Activated CD4-positive, alpha-beta T cell treated with anti-CD3 and anti-CD28 coated beads, Interleukin-2, amount 10 ng/mL, durations not matched to agents 7 days and 5 days (primary cell): ENCODE measurements at places on chromosomes 2 and 18.

DNA sequence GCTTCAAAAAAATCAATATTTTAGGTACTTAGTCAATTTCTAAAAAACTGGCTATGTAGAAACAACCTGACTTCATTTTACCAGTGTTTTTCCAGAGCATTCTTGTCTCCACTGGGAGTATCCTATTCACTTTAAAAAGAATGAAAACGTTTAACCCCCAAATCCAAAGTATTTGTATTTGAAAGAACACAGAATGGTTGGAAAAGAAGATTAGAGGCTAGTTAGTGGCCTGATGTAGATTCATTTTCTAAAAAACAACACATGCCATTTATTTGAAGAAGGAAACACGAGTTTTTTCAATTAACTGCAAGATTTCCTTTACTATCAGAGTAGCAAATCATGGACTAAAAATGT lies 74.6 kb downstream of the PLEKHM3 start:
- DNase-seq, result no peak

- no peak for DNase-seq
These were observed 139.3 kb downstream of the ACOXL start for GRCh38 chr2:110871637-110872036.

DNA sequence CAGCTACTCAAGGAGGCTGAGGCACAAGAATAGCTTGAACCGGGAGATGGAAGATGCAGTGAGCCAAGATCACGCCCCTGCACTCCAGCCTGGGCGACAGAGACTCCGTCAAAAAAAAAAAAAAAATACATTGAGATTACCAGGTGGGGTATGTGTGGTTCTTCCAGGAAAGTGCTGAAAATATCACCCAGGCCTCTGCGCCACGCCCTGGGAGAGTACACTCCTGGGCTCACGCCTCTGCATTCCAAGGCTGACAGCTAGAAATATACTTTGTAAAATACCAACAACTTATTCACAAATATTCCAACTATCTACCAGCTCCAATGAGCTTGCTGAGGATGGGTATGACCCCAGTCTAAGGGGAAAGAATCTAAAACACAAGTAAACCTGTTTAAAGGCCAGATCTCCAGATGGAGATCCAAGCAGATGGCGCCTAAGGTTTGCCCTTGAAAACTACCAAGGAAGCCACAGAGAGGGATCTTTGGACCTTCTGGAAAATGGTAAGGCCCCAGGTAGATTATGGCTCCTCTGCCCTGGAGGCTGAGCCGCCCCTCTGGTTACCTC lies 21.6 kb upstream of the B3GNT7 start:
- DNase-seq, result no peak

DNA sequence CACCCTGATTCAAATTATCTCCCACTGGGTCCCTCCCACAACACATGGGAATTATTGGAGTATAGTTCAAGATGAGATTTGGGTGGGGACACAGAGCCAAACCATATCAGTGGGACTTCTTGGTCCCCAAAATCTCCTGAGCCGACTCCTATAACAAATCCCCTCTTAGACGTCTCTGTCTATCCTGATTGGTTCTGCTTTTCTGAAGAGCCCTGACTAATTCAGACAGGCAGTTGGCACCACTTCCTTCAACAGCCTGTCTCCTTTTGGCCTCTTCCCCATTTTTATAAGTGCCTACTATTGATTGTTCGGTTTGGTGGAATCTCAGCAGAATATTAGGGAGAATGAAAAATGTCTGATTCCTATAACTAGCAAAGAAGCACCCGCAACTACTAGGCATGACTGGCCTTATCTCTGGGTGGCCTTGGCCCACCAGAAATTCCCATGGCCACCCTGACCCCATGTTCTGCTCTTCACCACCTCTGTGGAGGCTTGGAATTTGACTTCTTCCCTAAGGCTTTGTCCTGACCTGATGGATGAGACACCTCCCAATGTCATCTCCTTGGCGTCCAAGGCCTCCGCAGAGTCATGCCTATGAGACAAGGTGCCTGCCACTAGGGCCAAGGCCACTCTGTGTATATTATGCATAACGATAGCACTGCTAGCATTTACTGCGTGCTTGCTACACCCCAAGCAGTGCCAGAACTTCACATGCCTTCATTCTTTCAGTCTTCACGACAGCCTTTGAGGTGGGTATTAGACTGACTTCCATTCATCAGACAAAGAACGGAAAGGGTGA lies 218.9 kb upstream of the COPS8 start:
- DNase-seq, result no peak

GRCh38 chr18:51417643-51418483 lies 220.4 kb upstream of the MEX3C start:
- DNase-seq, result no peak

DNA sequence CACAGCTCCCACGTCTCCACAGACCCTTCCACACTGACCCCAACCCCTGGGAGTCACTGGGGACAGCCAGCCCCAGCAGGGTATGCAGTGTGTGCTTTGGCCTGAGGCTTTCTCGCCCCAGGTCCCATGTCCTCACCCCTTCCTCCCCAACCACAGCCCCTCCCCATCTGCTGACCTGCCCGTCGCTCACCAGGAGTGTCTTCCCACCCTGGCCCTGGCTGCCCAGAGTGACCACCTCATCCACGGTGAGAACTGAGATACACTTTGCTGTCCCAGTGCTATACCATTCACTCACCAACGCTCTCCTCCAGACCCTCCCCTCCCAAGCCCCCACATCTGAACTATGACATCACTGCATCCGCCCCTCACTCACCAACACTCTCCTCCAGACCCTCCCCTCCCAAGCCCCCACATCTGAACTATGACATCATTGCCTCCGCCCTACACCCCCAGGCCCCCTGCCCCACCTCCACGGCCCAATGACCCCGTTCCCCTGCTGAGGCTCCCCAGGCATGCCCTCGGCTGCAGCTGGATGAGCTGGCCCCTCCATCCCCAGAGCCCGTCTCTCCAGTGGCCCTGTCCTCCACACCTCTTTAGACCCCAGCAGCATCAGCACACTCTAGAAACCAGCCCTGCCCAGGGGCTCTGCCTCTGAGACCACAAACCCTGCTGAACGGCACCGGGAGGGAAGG lies 55.2 kb downstream of the ANKMY1 start:
- DNase-seq, result no peak

GRCh38 chr2:171587567-171587966 lies 65.3 kb downstream of the CYBRD1 start:
- no peak for DNase-seq

GRCh38 chr2:88131201-88131998 lies 3.5 kb upstream of the FABP1 start:
- DNase-seq, result no peak

GRCh38 chr2:203400805-203401585 lies 72.8 kb downstream of the ABI2 start:
- DNase-seq, result no peak

GRCh38 chr2:102520009-102520408 lies 47.0 kb downstream of the SLC9A4 start:
- peak; percentile 15 for DNase-seq

GRCh38 chr18:47771922-47772321 lies 158.5 kb downstream of the SMAD2 start:
- DNase-seq, result no peak

DNA sequence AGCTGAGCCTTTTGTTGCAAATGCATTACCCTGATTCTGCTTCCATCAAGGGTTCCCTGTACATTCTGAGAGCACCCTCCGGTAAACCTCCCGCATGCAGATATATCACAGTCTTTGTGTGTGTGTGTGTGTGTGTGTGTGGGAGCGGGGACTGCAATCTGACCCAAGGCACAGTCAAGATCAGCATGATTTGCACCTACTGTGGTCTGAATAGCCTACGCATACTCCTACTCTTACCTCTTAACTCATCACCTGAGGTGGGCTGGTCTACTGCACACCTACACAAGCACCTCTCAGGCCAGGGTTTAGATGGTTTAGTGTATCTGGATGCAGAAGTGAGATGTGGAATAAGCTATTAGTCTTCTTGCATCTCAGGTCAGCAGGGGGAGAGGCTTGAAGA lies 174.6 kb downstream of the FSHR start:
- no peak for DNase-seq

GRCh38 chr2:23772056-23772455 lies 154.9 kb downstream of the ATAD2B start:
- no peak for DNase-seq

GRCh38 chr2:84800194-84800805 lies 80.6 kb downstream of the TRABD2A start:
- DNase-seq, result no peak

GRCh38 chr2:235756491-235756890 lies 262.6 kb downstream of the AGAP1 start:
- DNase-seq, result no peak

- peak; percentile 64 for DNase-seq
These were observed 545 bp downstream of the GTF3C2 start for GRCh38 chr2:27356056-27356381.

GRCh38 chr2:177256695-177257094 lies 7.8 kb downstream of the NFE2L2 start:
- no peak for DNase-seq
